Activated CD4-positive, alpha-beta memory T cell treated with anti-CD3 and anti-CD28 coated beads, Interleukin-2, amount 10 ng/mL, durations not matched to agents 7 days and 5 days (primary cell): ENCODE measurements at places on chromosomes 11 and 22.

GRCh38 chr11:4611986-4612385 lies 4.0 kb upstream of the TRIM68 start:
- no peak for DNase-seq

DNA sequence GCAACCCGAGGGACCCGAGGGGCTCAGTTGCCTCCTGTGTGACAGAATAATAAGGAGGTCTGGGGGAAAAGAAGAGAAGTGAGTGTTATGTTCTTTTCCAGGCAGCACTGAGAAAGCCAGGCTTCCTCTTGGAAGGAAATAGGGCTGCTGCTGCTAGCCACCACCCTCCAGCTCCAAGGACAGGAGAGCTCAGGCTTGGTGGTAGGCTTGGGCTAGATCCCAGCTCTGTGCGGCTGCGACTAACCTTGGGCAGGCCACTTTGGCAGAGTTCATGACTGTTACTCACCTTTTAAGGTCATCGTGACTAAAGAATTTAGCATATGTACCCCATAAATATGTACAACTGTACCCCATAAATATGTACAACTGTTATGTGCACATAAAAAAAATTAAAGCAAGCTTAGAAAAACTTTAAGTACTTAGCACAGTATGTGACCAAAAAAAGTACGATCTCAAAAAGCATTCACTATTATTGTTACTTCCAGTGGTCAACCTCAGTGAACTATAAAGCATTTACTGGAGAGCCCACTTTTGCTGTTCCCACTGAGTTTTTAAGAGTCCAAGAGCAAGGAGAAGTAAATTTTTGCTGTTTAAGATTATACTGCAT lies 124.7 kb upstream of the POU2AF2 start:
- DNase-seq = no peak

DNA sequence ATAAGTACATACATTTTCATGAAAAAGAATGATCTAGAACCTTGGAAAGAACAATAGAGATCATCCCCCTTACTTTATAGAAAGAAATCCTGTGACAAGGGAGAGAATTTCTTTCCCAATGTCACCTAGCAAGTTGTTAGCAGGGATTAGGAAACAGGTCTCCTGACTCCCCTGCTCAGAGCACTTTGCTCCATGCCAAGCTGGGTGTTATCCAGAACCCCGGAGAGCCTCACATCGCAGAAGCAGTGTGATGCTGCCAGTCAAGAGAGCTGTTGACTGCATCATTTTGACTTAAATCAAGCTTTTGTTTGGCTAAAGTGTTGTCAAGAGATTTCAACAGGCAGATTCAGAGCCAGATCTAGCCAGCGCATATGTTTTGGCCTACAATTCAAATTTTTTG lies 3.6 kb upstream of the RRAS2 start:
- no peak for DNase-seq

DNA sequence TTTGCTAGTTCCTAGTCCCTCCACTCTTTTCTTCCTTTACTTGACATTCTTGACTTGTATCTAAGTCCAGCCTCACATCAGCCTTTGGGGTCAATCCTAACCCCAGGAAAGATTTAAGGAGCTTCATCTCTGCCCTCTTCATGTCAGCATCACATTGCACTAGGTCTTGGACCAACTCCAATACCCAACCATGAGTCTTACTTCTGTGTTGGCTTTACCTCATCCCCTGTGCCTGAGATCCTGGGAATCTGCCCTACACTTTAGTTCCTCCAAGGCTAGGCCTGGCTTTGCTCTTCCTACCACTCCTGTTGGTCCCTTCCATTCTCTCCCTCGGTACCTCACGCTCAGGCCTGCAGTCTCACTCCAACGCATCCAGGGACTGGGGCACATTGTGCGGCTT lies 117.0 kb downstream of the SLC1A2 start:
- DNase-seq = no peak

DNA sequence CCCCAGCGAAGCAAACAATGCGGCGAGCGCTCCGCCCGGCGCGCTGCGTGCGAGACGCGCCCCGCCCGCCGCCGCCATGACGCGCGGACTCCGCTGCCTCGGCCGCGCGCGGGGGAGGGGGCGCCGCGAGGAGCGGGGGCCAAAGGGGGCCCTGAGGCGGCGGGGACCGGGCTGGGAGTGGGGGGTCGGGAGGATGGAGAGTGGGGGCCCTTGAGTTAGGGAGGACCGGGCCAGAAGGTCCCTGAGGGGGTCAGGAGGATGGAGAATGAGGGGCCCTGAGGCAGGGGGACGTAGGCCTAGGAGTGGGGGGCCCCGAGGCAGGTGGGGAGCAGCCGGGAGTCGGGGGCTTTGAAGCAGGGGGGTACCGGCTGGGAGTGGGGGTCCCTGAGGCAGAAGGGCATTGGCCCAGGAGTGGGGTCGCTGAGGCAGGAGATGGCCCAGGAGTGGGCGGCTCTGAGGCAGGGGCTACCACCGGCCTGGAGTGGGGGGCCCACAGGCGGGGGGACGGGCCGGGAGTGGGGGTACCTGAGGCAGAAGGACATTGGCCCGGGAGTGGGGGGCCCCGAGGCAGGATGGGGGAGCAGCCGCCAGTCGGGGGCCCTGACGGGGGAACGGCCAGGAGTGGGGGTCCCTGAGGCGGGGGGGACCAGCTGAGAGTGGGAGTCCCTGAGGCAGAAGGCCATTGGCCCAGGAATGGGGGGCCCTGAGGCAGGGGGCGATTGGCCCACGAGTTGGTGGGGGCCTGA lies at the start of gene BRD1:
Gene BRD1 (minus strand): TSS at position 21 of the 746 bp plus-strand sequence. CDS start 3,556 bp downstream, outside the sequence.
- DNase-seq = peak; percentile 68

GRCh38 chr11:100671471-100671870 lies 15.6 kb upstream of the ARHGAP42 start:
- DNase-seq = no peak

- no peak for DNase-seq
Observed at GRCh38 chr11:79150966-79151365, 289.9 kb downstream of the TENM4 start.

DNA sequence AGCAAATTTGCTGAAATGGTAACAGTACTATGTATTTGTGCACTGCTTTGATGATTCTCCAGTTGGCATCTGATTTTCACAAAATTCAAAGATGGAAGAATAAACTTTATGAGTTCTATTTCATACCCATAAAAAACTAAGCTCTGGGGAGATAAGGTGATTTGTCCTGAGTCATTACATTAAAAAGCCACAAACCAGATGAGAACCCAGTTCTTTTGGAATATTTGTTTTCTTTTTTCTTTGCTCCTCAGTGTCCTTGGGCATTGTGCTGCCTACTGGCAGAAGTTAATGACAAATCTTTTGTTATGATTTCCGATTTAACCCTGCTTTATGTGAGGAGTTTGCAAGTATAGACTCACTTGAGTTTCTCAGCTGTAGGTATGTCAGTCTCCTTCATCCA lies 45.4 kb upstream of the AMOTL1 start:
- DNase-seq = no peak

GRCh38 chr22:47598864-47599263 lies 836.4 kb downstream of the TBC1D22A start:
- DNase-seq = no peak

- DNase-seq = no peak
Observed at GRCh38 chr22:33116841-33117547, 58.8 kb upstream of the SYN3 start.

- DNase-seq = peak; percentile 51
Observed at GRCh38 chr22:33049119-33049729, 9.0 kb downstream of the SYN3 start.

GRCh38 chr11:38014405-38014804 lies 1416.4 kb upstream of the RAG2 start:
- DNase-seq = no peak

GRCh38 chr11:113519989-113520613 lies 44.9 kb upstream of the DRD2 start:
- DNase-seq = no peak

GRCh38 chr22:18081416-18081815 lies 3.6 kb downstream of the PEX26 start:
- no peak for DNase-seq

GRCh38 chr11:119030329-119031047 lies at the start of gene SLC37A4:
TSS of gene SLC37A4 (minus strand) at chr11:119030877.
- DNase-seq = peak; percentile 98

DNA sequence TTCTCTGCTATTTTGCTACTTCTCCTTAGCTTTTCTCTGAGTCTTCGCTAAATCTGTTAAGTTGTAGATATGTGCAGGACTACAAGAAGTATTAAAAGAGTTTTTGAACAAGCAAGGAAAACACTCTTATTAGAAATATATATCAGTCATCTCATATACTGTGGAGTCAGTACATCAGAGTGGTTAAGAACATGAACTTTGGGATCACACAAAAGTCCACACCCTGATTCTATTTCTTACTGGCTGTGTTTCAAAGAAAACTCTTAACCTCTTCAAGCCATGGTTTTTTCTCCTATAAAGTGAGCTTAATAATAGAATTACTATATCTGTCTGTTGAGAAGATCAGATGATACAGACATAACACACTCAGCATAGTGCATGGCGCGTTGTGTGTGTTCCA lies 29.5 kb downstream of the MMP13 start:
- DNase-seq = no peak

GRCh38 chr22:41092847-41093411 lies 537 bp downstream of the EP300 start:
- DNase-seq = peak; percentile 45
